ENCODE measurements at places on chromosomes 12 and 14. TPM values are rescaled to one million over a fixed set of nuclear protein-coding genes. Genes with fewer than 3 reads are reported as not detected.

DNA sequence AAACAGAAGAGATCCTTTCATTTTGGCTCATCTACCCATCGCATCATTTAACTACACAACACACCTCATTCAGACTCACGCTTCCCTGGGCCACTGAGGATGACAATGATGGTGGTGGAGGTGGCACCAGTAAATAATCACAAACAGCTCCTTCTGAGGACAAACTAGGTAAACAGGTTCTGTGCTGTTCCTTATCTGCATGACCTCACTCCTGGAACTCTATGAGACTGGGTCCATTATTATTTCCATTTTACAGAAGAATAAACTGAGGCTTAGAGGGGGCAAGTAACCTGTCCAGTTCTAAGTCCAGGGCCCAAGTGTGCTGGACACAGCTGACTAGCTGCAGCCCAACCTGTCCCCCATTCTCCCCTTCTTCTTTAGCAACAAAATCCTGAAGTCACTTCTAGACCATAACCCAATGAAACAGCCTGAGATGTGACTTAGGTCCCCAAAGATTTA, 50.4 kb downstream of the ITPK1 start:
- ATAC-seq = peak; percentile 57

Gene AMN
- 2.1 TPM for total RNA-seq

Gene GLS2
- total RNA-seq = 4.7 TPM

DNA sequence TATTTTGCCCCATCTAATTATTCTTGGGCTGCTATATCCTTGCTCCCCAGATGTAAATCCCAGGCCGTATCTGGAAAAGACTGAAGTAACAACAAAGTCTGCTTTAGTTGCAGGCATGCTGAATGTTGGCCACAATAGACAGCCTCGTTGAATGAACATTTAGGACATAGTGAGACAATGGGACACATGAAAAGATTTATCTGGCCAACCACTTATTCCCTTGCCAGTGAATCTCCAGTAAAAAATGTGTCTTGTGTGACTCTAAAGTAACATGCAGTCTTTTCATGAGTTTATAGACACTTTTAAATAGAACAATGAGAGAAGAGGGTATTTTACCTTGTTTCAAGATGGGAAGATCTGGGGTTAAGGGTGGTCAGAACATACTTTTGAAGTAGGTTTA, 60.2 kb upstream of the STXBP6 start:
- ATAC-seq = no peak

DNA sequence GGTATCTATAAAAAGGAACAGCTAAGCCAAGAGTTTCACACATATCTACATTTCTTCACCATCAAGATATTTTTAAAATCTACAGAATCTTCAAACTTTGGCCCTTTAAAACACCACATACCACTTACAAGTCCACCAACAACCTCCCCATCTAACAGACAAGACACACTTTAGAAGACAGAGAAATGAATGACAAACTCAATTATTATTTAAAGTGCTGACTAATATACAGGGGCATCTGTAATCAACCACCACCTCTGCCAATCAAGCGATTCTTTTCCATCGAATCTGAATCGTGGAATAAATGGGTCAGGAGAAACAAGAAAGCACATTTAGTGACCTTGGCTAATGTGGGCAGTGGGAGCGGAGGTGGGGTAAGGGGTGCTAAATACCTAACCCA, 7.7 kb downstream of the SETD3 start:
- ATAC-seq = no peak

GRCh38 chr12:131684015-131684725, 26.7 kb upstream of the SFSWAP start:
- no peak for ATAC-seq

DNA sequence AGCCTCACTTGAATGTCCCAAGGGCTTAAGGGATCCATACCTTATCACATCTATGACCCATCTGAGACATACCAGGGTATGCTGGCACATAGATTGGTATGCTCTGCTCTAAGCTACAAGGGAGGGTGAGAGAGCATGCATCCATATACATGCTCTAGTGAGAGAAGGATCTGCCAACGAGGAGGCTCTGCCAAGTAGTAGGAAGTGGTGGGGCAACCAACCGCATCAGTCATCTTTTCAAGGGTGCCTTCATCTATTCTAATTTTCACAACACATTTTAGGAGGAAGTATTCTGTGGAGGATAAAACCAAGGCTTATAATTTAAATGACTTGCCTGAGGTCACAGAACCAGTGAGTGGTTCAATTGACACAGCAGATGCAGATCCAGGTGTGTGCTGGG, 6.6 kb upstream of the PPM1A start:
- ATAC-seq = no peak

Gene HOXC5
- not detected for total RNA-seq

- no peak for ATAC-seq
Observed at GRCh38 chr12:19764408-19764807, 325.1 kb downstream of the AEBP2 start.

Gene PTPN6
- 223 TPM for total RNA-seq

Gene ARHGEF25
- total RNA-seq = 1.6 TPM

- peak; percentile 96 for ATAC-seq
Observed at GRCh38 chr14:89445273-89445973, 28.4 kb upstream of the FOXN3 start.

GRCh38 chr12:121983536-121984210, 38.0 kb upstream of the BCL7A start:
- ATAC-seq = no peak

Gene GTF2H3
- 67.4 TPM for total RNA-seq

All from activated T-helper 17 cell treated with anti-CD3 and anti-CD28 coated beads, Interleukin-2, amount 50 U/mL, for 72 hours (primary cell).